ENCODE measurements at places on chromosomes 7 and 10. TPM values are rescaled to one million over a fixed set of nuclear protein-coding genes. Genes with fewer than 3 reads are reported as not detected.

GRCh38 chr7:155213955-155214740, 83.5 kb upstream of the INSIG1 start:
- DNase-seq = no peak

DNA sequence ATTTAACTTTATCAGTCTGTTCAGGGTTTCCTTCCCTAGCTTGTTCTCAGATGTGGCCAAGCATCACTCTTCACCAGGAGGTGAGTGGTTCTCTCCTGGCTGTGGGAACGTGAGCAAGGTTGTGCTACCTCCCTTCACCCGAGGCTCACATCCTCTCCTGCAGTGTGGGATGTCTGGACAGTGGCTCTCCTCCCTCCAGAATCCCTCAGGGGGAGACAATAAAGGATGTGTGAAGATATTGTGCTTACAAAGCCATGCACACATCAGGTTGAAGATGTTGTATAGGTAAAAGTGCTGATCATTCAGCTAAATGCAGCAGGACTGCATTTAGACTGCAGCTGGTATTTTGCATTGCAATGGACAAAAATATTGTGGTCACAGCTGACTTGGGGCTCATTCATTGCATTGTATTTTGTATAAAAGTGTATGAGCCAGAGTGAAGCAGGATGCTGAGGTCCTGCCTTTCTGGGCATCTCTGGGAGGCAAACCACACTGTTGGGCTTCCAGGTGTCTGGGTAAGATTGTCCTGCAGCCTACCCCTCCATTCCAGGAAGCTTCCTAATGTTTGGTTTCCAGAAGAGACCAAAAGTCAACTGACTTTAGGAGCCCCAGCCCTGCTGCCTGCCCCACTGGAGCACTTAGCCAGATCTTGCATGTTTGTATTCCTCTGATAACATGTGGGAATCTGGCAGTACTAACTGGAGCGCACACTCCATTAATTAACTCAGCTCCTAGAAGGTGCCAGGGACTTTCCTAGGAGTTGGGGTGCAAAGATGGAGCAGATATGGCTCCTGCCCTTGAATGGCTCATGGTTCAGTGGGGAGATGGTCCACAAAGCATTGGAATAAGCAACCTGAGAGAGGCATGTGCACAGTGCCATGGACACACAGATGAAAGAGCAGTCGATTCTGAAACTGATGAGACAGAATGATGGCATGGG, 292.5 kb upstream of the ZNF32 start:
- no peak for DNase-seq

DNA sequence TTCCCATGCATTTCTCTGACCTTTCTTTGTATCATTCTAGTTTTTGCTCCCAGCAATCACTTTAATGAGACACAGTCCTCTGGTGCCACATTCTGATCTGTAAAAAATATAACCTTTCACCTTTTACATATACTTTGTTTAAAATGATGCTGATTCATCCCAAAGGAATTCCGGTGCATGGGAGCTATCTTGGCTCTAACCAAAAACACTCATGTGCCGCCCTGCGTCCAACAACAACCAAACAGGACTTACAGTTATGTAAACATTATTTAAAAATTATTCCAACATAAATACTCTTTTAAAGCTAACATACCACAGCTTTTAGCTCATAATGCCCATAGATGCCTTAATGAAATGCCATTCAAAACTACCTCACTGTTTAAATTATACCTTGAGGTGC, 7.7 kb upstream of the OPALIN start:
- DNase-seq = no peak

GRCh38 chr7:47574482-47575329, 7.2 kb downstream of the TNS3 start:
- no peak for DNase-seq

DNA sequence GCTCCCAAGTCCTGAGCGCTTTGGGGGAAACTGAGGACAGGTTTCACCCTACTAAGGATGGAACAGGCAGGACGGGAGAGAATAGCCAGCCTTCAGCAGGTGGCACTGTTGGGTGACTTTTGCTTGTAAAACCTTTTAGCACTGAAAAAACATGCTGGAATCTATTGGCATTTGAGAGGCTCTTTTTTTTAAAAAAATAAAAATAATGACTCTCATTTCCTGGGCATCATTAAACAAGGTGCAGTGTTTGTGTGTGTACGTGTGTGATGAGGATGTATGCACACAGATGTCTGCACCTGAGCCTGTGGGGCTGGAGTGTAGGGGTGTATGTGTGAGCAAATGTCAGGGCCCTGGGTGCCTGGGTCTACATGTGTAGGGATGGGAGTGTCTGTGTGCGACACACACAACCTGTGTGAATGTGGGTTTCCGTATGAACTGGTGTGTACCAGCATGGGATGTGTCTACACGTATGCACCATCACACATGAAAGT, 177.9 kb downstream of the RPS24 start:
- DNase-seq = no peak

ACTL6B gene
- total RNA-seq = 4.2 TPM

PAX4 gene
- total RNA-seq = 23.6 TPM

PTPRZ1 gene
- 0.74 TPM for total RNA-seq
